T-helper 22 cell (primary cell): ENCODE measurements at places on chromosomes 1 and 21.

DNA sequence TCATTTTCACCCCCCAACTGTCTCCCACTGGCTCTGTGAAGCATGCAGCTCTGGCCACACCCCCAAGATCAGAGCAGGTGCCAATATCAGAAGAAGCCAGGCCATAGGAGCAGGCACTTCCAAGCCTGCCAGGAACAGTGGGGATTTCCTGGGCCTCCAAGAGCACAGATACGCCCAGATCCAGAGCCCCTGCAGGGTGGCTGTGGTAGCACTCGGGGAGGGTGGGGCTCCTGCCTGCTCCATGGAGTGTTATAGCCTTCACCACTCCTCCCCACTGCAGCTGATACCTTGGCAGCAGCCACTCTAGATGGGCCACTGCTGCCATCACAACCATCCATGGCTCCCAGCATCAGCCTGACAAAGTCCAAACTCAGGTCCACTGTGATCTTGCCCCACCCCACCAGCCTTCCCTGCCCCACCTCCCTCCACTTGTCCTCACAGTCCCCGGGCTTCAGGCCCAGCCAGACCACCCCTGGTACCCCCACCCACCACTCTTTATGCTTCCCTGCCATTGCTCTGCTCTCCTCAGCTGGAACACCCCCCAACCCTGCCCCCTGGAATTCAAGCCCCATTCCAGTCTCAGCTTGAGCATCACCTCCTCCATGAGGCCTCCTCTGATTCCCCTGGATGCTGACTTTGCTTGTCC lies 448.3 kb downstream of the MATN1 start:
- DNase-seq: no peak

GRCh38 chr1:35441926-35442579 lies 115.2 kb downstream of the KIAA0319L start:
- no peak for DNase-seq

DNA sequence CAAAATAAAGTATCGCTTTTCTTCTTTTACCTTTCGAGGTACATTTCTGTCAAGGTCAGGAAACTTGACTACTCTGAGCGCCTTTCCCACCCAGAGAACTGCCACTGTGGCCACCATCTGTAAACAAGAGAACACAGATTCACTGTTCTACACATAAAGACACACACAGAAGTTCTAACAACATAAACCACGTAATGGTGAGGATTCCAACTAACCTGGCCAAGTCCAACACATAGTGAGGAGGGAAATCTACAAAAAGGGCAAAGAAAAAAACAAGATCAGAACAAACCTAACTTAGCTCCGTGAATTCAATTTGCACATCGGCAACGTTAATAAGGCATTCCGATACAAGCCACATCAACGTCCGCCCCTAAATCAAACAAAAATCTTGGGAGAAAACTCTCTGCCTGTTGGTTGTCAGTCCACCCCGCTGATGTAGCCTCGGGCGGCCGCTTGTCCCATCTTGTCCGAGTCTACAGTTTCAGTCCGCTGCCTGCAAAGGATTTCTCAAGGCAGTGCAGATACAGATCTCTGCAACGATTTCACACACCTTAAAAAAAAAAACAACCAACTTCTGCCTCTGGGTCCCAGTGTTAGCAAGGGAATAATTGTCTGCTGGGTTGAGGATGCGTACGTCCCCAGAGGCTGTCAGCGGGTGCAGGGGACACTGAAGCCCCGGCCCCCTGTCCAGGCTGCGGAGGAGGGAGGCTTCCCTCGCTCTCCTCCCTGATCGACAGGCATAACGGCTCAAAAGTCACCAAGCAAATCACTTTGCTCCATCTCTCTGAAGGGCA lies 1.0 kb downstream of the SLC35D1 start:
- no peak for DNase-seq

- DNase-seq: no peak
Measured at GRCh38 chr1:108936170-108936569, 27.1 kb downstream of the CLCC1 start.
